ENCODE measurements at places on chromosomes 12 and 14.
A peak's percentile ranks its signal among the peaks of the same experiment; 100 is the strongest.

GRCh38 chr14:27234331-27234730 lies 636.5 kb upstream of the NOVA1 start:
- no peak overlapping the region for H3K27ac ChIP-seq
- no peaks in the 10 kb centered on the region for H3K27me3 ChIP-seq
- no peaks in the 10 kb centered on the region for H3K4me1 ChIP-seq

- no peak overlapping the region for H3K27ac ChIP-seq
- H3K36me3 ChIP-seq: no peaks in the 10 kb centered on the region
- H3K27me3 ChIP-seq: no peaks in the 10 kb centered on the region
- H3K4me3 ChIP-seq: no peak overlapping the region
Measured at GRCh38 chr12:103241184-103241583, 254.6 kb downstream of the C12orf42 start.

GRCh38 chr12:104505095-104505818 lies 48.5 kb downstream of the CHST11 start:
- H3K27me3 ChIP-seq: no peaks in the 10 kb centered on the region
- peaks cover 2% of the 10 kb centered on the region for H3K4me1 ChIP-seq
- H3K36me3 ChIP-seq: no peaks in the 10 kb centered on the region
- peak; percentile 23 for DNase-seq
- H3K4me3 ChIP-seq: no peak overlapping the region
- H3K27ac ChIP-seq: peak overlapping the region; percentile 29

DNA sequence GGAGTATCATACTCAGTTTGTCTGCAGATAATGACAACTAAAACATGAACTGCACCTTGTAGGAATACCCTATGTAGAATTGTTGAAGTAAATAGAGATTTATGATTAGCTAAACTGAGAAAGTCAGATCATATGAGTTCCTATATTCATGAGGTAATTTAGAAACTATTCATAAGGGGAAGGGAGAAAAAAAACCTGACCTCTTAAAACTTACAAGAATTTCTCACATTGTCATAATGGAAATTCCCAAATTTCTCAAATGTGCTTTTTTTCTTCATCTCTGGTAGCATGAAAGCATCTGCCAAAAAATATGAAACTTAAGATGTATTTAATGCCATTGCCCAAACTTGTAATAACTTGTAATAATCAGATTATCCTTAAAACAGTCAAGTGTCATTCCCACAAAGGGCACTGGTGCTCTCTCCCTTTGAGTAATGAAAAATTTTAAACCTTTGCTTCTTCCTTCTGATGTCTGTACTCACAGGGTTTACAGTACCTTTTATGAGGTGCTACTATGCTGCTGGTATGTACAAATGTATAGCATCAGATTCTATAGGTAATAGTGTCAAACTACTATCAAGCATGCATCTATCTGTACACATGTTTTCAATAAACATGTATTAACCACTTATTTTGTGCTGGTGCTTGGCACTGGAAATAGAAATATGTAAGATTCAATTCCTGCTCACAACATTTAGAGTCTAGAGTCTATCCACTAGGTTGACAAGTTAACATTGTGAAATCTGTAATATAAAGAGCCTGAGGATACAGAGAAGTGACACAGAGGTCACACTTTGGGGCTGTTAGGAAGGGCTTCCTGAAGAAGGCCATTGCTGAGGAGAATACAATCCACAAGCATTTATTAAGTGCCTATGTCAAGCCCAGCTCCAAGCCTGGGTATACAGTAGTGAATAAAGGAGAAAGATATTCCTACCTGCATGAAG lies 17.4 kb upstream of the DRAM1 start:
- DNase-seq: no peak
- no peaks in the 10 kb centered on the region for H3K27me3 ChIP-seq
- H3K27ac ChIP-seq: no peak overlapping the region
- no peaks in the 10 kb centered on the region for H3K36me3 ChIP-seq
- H3K4me3 ChIP-seq: no peak overlapping the region

DNA sequence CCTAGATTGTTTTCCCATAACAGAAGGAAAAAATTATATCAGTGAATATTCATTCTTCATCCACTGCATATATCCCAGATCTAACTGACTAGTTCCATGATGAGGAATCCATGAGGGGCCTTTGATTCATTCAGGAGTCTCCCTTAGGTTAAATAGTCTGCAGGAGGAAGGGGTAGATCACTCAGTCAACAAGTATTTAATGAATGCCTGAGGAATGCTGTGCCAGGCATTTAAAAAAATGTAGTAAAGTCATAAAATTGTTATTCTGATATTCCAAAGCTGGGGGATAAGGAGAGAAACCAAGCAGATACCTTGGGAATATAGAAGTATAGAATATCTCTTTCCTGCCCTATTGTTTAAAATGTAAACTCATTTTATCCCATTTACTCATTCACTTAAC lies 216.2 kb upstream of the CAND1 start:
- no peaks in the 10 kb centered on the region for H3K4me1 ChIP-seq
- H3K4me3 ChIP-seq: no peak overlapping the region
- H3K27me3 ChIP-seq: no peaks in the 10 kb centered on the region
- no peak for DNase-seq
- H3K36me3 ChIP-seq: no peaks in the 10 kb centered on the region
- H3K27ac ChIP-seq: no peak overlapping the region

DNA sequence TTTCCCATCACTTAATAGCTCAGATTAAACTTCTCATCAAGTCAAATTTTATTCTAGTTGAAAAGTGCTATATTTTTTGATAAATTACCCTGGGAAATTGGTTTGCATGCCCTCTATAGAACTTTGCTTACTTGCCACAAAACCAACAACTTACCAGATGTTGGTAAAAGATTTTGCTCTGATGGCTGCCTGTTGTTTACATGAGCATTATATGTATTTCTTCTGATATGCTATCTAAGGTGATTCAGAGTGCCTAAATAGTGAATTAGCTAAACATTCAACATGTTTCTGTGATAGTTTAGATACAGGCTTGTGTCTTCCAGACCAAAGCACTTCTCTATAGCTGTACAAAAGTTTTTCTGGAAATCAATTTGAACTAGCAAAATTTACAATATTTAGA lies 51.0 kb downstream of the PPM1A start:
- no peak overlapping the region for H3K4me3 ChIP-seq
- no peaks in the 10 kb centered on the region for H3K36me3 ChIP-seq
- no peaks in the 10 kb centered on the region for H3K27me3 ChIP-seq
- no peak for DNase-seq

- H3K27me3 ChIP-seq: no peaks in the 10 kb centered on the region
- no peak for DNase-seq
- H3K4me1 ChIP-seq: no peaks in the 10 kb centered on the region
- H3K27ac ChIP-seq: no peak overlapping the region
Measured at GRCh38 chr12:125245581-125246557, 180.6 kb downstream of the AACS start.

- H3K4me1 ChIP-seq: no peaks in the 10 kb centered on the region
- no peaks in the 10 kb centered on the region for H3K36me3 ChIP-seq
- no peaks in the 10 kb centered on the region for H3K27me3 ChIP-seq
- H3K4me3 ChIP-seq: no peak overlapping the region
- DNase-seq: no peak
Measured at GRCh38 chr14:105937253-105938054, 411.1 kb downstream of the TMEM121 start.

- H3K27ac ChIP-seq: no peak overlapping the region
- no peaks in the 10 kb centered on the region for H3K27me3 ChIP-seq
- no peaks in the 10 kb centered on the region for H3K36me3 ChIP-seq
- H3K4me1 ChIP-seq: no peaks in the 10 kb centered on the region
- no peak for DNase-seq
- no peak overlapping the region for H3K4me3 ChIP-seq
Measured at GRCh38 chr12:131456301-131457027, 254.4 kb upstream of the SFSWAP start.

DNA sequence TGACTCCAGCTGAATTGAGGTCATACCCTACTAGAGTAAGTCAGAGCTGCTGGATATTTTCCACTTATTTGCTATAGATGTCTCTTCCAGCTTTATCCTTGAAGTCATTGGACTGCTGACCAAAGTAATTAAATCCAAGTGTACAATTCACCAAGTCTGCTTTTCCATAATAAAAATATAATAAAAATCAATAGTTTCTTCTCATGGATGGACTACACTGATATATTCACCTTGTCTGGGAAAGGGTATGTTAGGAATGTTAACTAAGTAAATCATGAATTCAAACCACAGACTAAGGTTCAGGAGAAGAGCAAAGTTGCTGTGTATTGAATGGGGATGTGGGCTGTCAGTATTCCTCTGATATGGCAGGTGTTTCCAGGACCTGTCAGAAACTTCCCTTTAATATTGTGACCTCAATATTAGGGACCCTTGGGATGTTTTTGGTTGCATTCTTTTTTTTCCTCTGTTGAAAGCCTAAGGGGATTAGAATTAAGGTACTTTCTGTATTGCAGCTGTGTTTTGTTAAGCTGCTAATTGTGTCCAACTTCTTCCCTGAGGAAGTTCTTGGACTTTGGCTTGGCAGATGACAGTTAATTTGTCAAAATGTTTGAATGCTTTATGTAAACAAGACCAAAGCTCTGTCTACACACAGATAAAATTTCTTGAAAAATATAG lies 284.0 kb downstream of the ATP23 start:
- no peak overlapping the region for H3K4me3 ChIP-seq
- H3K27me3 ChIP-seq: no peaks in the 10 kb centered on the region
- DNase-seq: no peak
- no peaks in the 10 kb centered on the region for H3K36me3 ChIP-seq
- no peaks in the 10 kb centered on the region for H3K4me1 ChIP-seq

DNA sequence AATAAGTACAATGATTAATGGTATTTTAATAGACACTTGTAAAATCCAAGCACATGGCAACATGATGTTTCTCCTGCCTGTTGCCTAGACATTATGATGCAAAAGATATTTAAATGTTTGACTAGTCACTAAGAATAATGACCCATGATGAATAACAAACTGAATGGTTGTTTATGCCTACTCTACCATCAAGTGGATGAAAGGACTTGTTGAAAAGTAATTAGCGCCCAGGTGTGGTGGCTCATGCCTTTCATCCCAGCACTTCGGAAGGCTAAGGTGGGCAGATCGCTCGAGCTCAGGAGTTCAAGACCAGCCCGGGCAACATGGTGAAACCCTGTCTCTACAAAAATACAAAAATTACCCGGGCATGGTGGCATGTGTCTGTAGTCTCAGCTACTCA lies 30.7 kb downstream of the KIF21A start:
- no peaks in the 10 kb centered on the region for H3K27me3 ChIP-seq
- no peak overlapping the region for H3K27ac ChIP-seq
- H3K4me1 ChIP-seq: no peaks in the 10 kb centered on the region
- H3K4me3 ChIP-seq: no peak overlapping the region

DNA sequence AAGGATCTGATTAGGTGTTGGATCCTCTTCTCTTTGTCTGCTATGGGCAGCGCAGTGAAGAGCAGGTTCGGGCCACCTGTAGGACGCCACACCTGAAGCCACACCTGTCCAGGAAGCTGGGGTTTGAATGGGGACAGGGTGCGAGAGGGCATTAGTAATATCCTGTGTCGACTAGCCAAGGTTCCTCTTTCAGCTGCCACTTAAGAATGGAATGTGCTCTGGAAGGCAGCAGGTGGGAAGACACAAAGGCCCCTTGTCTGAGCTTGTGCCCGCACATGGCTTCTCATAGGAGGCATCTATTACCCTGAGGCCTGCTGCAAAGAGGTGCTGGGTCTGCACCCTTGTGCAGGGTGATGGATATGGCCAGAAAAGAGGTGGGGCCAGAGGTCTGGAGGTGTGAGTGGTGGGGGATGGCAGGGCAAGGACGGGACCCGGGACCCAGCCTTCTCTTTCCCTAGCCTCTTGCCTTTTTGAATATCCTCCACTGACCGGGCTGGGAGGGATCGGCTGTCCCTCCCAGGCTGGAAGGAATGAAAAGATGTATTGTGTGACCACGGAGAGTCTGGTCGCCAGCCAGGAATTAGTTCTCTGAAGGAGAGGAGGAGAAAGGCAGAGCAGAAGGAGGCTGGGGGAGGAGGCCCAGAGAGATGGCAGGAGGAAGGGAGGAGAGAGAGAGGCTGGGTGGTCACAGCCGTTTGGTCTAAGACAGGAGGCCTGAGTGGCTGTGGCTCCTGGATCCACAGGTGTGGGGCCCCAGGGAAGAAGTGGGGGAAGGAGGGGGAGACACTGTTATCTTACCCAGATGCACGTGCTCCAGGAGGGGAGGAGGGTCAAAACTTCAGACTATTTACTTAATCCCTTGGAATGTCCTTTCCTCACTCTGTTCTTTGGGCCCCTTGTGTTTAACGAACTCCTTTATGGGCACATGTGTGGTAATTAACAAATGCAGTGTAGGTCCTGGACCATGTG lies 101.5 kb downstream of the SMOC1 start:
- peak; percentile 53 for DNase-seq
- H3K4me1 ChIP-seq: peaks cover 19% of the 10 kb centered on the region
- no peaks in the 10 kb centered on the region for H3K36me3 ChIP-seq

DNA sequence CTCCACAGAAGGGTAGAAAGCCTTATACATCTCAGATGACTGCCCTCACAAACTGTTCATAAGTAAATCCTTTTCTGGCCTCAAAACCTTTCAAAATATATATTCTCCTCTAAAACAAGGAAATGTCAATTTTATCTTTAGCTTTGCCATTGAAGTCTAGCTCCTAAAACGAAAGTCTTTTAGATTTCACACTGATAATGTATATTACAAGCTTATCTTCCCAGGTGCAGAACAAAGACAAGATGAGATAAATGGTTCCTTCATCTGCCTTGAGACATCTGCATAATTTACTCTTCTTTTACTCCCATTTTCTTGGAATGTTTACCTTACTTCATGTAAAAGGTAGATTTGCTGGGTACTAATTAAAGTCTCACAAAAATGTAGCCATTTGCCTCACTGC lies 257.1 kb downstream of the SYT10 start:
- H3K27ac ChIP-seq: no peak overlapping the region
- no peaks in the 10 kb centered on the region for H3K36me3 ChIP-seq
- DNase-seq: no peak
- H3K4me3 ChIP-seq: no peak overlapping the region

- H3K27me3 ChIP-seq: no peaks in the 10 kb centered on the region
- no peak for DNase-seq
- H3K36me3 ChIP-seq: peaks cover 5% of the 10 kb centered on the region
Measured at GRCh38 chr14:77284466-77284865, 13.5 kb upstream of the NGB start.

DNA sequence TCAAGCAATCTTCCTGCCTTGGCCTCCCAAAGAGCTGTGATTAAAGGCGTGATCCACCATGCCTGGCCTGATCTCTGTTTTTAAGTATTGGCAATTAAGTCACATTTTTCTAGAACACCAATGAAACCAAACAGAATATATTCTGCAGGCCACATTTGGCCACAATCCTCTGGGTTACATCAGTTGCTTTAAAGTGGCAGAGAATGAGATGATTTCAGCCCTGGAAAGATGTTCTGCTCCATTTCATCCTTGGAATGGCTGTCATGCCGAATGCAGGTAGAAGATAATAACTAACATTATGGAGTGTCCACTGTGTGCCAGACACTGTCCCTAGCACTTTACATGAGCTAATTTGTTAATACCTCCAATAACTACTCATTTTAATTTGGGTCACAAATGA lies 154.4 kb downstream of the PTPN11 start:
- no peaks in the 10 kb centered on the region for H3K4me1 ChIP-seq
- H3K27ac ChIP-seq: no peak overlapping the region
- H3K36me3 ChIP-seq: no peaks in the 10 kb centered on the region
- no peak overlapping the region for H3K4me3 ChIP-seq
